ENCODE measurements at places on chromosomes 2 and 18. TPM values are rescaled to one million over a fixed set of nuclear protein-coding genes. Genes with fewer than 3 reads are reported as not detected.

ACADL gene
- 1.00 TPM for total RNA-seq

WNT6 gene
- total RNA-seq: not detected

MC2R gene
- total RNA-seq: not detected

ACVR1C gene
- 0.34 TPM for total RNA-seq

GAREM2 gene
- 0.34 TPM for total RNA-seq

SCTR gene
- not detected for total RNA-seq

HOXD4 gene
- not detected for total RNA-seq

RESP18 gene
- not detected for total RNA-seq

TMEM198 gene
- 0.36 TPM for total RNA-seq

GPC1 gene
- 74.5 TPM for total RNA-seq
